Prostate gland (tissue), 2 donors: ENCODE measurements at places on chromosomes 6 and 20. TPM values are rescaled to one million over a fixed set of nuclear protein-coding genes. Genes with fewer than 3 reads are reported as not detected.

GRIK2 gene
- 2.6 TPM for total RNA-seq

TULP1 gene
- 0.27 TPM for total RNA-seq

PDE7B gene
- 6.3 TPM for total RNA-seq

TCF21 gene
- total RNA-seq = 9.7 TPM

SCUBE3 gene
- 3.4 TPM for total RNA-seq

MCM9 gene
- total RNA-seq = 24.8 TPM

PLEKHG1 gene
- total RNA-seq = 4.9 TPM

BHLHE23 gene
- total RNA-seq = 4.0 TPM
